Caudate nucleus (tissue), 63 donors: ENCODE measurements at places on chromosomes 4 and X.

- DNase-seq: no peak
Observed at GRCh38 chrX:105564501-105564900, 257.8 kb upstream of the NRK start.

- no peak for DNase-seq
Observed at GRCh38 chrX:1853447-1853846, 238.6 kb downstream of the ASMT start.

DNA sequence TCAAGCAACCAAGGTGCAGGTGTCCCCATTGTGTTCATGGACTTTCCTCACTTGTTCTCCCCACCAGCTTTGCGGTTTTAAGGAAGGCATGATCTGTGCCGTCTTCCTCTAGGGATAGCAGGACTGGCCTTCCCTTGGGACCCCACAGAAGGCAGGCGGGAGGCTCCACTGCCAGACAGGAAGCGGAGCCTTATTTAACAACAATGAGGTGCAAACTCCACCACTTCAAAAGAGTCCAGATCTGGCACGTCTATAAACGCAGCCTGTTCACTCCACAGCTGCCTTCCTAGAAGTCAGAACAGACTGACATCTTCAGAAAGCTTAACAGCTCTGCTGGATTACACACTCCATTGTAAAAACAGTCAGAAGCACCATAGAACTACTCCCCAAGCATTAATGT, 1.7 kb upstream of the GPR143 start:
- DNase-seq: no peak

- no peak for DNase-seq
Observed at GRCh38 chr4:25656031-25656430, 380 bp downstream of the SLC34A2 start.

DNA sequence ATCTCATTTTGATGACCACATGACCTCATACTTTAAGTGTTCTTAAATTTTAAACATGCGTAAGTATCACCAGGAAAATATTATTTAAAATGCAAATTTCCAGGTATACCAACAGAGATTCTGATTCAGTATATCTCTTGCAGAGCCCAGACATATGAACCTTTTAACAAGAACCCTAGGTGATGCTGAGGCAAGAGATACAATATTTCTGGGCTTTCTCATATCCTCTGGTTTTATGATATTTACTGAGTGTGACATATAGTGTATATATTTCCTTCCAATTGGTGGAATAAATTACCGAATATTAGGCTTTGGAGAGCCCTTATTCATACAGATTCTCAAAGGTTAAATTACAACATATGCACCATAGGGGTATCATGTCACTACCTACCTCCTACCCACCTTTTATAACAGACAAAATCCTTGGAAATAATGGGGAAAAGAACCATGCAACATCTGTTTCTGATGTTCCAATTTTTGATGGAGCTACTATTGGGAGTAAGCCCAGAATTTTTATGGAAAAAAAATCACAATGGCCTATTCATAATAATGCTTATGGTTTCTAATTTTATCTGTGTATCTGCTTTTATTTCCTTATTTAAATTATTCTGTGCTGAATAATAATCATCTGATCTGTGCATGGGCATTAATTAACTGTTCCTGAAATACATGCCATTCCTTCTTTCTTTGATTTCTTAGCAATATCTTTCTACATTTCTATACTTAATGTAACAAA, 27.1 kb downstream of the KCTD8 start:
- no peak for DNase-seq
